ENCODE measurements at places on chromosomes 12 and 14.

- DNase-seq, result no peak
Measured at GRCh38 chr14:23550812-23551265, 726 bp downstream of the ZFHX2 start.

- DNase-seq, result no peak
Measured at GRCh38 chr14:46988312-46988711, 336.7 kb upstream of the RPL10L start.

DNA sequence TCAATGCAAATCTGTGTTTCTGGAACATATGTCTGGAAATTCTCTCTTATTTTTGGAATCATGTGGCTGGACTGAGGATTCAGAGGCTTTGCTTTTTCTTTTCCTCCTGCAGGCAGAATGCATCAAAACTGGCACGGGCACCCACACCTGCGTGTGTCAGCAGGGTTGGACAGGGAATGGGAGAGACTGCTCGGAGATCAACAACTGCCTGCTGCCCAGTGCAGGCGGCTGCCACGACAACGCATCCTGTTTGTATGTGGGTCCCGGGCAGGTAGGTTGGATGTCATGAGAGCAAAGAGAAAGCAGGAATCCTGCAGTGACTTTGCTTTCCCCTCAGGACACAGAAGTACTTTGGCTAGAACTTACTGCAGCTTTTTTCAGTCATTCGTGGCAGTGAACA lies 90.3 kb downstream of the STAB2 start:
- peak; percentile 31 for DNase-seq

- no peak for DNase-seq
Measured at GRCh38 chr14:19878029-19878642, 3.2 kb downstream of the OR4K2 start.

DNA sequence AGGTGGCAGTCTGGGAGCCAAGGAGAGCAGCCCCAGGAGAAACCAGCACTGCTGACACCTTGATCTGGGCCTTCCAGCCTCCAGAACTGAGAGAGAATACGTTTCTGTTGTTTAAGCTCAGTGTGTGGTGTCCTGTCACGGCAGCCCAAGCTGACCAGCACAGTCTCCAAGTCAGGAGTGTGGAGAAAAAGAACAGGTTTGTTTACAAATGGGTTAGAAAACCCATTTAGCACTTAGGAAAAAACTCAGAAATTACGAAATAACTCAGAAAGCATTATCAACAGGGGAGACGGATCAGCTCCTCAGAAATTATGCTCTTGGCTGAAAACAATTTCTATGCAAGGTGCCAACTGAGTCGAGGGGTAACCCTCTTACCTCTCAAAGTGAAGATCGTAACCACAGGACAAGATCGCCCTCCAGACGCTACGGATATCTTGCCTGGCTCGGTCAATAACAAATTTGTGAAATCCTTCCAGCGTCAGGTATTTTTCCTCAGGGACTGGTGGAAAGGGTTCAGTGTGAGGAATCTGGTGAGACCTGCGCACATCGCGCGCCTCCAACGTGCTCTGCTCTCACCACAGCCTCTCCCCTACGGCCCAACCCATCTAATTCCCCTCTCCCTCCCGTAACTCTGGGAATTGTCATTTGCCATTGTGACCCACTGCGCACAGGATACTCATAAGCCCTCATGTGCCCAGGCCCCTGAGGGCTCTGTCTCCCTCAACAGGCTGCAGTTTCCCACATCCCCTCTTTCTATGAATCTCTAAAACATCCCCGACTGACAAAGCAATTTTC lies 50.2 kb downstream of the TRAFD1 start:
- DNase-seq, result no peak

DNA sequence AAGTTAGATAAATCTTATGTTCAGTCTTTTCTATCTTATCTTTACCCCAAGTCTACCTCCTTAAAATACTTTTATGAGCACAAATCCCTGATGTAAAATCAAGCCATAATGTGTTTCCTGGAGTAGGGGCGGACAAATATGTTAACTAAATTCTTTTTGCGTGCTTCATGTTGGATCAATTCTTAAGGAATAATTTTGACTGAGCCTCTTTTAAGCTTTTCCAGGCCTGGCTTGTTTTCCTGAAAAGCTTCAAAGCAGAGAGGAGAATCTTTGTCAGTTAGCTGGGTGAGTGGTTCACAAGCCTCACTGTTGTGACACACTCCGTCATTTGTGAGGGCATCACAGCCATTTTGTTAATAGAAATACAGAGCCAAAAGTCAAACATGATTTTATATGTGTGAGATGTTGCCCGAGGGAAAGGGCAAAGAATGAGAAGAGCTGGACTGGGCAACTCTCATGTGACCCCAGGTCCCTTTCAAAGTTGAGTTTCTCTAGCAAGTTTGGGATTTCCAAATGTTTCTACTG lies 468.9 kb downstream of the RGS6 start:
- no peak for DNase-seq

- no peak for DNase-seq
Measured at GRCh38 chr12:122172262-122172939, 1.6 kb downstream of the IL31 start.

DNA sequence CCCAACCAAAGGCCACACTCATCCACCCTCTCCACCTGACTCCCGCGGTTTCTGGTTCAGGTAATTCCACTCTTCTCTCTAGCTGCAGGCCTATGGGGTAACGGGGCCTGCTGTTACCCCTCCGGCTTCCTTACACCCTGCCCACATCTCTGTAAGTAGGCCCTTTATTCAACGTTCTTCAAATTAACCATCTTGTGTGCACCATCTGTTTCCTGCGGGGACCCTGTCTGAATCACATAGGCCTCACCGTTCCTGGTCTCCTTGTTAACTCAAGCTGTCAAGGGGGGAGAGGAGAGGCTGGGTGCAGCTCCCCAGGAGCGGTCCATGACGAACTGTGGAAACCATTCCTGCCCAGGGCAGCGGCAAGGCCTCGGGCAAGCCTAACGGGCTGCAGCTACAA lies 9.3 kb upstream of the DLK1 start:
- DNase-seq, result no peak

DNA sequence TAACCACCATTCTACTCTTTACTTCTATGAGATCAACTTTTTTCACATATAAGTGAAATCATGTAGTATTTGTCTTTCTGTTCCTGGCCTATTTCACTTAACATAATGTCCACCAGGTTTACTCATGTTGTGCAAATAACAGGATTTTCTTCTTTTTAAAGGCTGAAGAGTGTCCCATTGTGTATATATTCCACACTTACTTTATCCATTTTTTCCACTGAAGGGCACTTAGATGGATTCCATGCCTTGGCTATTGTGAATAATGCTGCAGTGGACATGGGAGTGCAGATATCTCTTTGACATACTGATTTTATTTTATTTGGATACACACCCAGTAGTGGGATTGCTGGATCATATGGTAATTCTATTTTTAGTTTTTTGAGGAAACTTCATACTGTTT lies 181.1 kb upstream of the HMGA2 start:
- no peak for DNase-seq

DNA sequence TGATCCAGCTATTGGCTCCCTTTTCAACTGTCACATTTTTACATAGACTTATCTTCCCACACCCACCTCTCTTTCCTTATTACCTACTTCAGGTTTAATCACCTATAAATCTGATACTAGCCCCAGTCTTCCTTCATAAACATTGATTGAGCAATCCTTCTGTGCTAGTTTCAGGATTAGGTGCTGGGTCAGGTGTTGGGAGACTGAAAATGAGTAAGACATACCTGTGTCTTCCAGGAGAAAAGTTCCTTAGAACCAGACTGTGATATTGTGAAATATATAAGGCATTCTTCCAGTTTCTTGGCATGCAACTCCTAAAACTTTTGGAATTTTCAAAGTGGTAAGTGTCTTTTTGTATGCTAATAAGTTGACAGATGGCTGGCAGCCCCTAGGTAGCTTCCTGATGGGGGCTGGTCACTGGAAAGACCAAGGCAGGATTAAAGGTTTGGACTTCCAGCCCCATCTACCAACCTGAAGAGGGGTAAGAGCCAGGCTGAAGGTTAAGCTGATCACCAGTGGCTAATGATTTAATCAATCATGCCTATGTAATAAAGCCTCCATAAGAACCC lies 4.6 kb downstream of the ANO6 start:
- no peak for DNase-seq

GRCh38 chr12:11729008-11729407 lies 79.5 kb downstream of the ETV6 start:
- no peak for DNase-seq

- no peak for DNase-seq
Measured at GRCh38 chr12:110590806-110591326, 7.7 kb upstream of the PPTC7 start.

DNA sequence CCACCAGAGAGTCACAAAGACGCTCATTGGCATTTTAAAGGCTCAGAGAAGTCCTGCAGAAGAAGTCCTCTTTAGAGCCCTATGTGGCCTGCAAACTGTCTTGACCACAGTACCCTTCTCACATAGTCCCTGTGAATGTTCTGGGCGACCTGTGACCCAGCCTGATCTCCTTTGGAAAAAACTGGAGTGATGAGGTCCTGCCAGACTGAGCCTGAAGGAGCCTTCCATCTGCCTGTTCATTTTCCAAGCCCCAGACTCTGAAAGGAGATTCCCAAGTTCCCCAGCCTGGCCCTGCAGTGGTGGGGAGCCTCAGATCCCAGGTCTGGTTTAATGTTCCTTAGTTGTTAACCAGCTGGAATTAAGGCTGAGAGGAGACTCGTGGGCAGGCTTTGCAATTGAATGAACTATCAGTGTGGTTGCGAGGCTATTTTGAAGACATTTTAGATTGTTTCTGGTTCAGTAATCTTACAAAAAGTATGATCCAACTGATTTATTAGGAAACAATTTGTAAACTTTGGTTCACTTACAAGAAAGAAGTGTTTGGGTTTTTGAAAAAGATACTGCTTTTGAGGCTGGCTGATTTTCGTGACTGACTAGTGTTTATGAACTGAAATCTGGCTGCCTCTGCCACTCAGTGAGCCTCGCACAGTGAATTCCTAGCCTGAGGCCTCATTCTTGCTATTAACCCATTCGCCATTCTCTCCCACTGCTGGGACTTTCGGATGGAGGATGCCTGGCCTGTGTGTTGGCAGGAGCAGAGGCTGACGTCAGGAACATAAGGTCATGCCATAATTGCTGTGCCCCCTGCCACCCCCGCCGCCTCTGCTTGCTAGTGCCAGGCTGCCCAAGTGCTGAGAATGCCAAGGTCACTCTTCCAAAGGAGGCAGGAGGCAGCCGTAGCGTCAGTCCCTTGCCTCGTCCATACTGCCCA lies 249.0 kb downstream of the CACNA1C start:
- DNase-seq, result no peak

GRCh38 chr14:66231820-66232219 lies 254.4 kb upstream of the CCDC196 start:
- no peak for DNase-seq

GRCh38 chr14:53538316-53538881 lies 385.3 kb upstream of the DDHD1 start:
- no peak for DNase-seq

GRCh38 chr12:113133036-113133435 lies 2.5 kb downstream of the RASAL1 start:
- no peak for DNase-seq

DNA sequence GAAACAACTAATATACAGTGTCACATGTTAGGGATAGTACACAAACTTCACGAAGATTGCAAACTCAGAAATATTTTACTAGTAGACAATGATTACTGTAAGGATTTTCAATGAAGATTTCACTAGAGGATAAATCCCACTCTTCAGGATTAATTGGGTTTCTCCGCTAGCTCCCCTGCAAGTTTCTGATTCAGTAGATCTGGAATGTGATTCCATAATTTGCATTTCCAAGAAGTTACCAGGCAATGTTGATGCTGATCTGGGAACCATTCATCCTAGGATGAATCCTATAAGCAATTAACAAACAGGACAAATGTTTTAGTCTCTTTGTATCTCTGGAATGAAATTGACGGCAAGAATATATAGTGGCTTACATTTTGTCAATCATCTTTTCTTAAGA lies 272.4 kb downstream of the ALX1 start:
- no peak for DNase-seq

DNA sequence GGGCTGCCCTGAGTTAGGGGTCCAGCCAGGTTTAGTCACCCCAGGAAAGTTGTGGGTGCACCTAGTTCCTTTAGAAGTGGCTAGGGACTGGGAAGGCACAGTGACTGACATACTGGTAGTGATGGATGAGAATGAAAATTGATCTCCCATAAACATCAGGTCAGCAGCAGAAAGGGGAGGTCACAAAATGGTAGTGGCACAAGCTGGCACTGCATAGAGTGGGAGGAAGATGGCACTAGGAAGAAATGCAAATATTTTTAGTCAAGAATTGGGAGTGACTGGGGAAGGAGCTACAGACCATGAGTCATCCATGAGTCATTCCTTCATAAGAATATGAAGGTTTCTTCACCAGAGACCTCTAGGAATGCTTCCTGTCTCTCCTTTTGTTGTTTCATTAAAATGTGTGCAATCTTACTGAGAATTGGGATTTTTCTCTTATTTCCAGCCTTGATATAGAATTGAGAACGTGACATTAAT lies 198.3 kb upstream of the AMIGO2 start:
- DNase-seq, result no peak

GRCh38 chr14:50064993-50065392 lies 51.4 kb downstream of the VCPKMT start:
- no peak for DNase-seq

DNA sequence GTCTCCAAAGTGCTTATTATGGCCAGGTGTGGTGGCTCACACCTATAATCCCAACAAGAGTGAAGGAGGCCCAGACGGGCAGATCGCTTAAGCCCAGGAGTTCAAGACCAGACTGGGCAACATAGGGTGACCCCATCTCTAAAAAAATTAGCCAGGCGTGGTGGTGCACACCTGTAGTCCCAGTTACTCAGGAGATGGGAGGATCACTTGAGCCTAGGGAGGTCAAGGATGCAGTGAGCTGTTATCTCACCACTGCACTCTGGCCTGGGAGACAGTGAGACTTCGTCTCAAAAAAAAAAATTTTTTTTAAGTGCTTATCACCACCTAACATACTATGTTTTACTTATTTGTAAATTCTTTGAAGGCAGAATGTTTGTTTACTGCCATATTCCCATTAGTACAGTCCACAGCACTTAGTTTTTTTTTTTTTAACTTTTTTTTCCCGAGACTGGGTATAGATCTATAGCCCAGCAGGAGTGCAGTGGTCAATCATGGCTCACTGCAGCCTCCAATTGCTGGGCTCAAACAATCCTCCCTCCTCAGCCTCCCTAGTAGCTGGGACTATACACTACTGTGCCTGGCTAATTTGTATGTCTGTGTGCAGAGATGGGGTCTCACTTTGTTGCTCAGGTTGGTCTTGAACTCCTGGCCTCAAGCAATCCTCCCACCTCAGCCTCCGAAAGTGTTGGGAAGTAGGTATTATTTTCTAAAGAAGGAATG lies 4.7 kb upstream of the KANSL2 start:
- DNase-seq, result no peak

GRCh38 chr14:103562179-103562428 lies 353 bp downstream of the BAG5 start:
- DNase-seq, result no peak

DNA sequence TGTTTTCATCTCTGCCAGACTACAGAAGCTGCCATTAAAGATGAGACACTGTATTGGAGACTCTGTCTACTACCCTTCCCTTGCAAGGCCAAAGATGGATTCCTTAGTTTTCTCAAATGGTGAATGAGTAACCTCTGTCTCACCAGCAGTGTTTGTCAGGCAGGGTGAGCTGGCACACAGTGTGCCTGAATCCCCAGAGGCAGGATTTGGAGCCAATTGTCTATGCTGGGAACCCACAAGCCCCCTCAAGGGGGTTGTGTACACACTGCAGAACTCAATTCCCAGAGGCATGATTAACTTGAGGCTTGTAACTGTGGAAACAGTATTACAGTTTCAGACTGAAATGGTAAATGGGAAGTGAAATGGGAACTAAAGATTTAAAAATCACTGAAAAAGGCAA lies 136.8 kb upstream of the PTPRB start:
- DNase-seq, result no peak
